ENCODE measurements at places on chromosomes 5 and 9.
A peak's percentile ranks its signal among the peaks of the same experiment; 100 is the strongest.

DNA sequence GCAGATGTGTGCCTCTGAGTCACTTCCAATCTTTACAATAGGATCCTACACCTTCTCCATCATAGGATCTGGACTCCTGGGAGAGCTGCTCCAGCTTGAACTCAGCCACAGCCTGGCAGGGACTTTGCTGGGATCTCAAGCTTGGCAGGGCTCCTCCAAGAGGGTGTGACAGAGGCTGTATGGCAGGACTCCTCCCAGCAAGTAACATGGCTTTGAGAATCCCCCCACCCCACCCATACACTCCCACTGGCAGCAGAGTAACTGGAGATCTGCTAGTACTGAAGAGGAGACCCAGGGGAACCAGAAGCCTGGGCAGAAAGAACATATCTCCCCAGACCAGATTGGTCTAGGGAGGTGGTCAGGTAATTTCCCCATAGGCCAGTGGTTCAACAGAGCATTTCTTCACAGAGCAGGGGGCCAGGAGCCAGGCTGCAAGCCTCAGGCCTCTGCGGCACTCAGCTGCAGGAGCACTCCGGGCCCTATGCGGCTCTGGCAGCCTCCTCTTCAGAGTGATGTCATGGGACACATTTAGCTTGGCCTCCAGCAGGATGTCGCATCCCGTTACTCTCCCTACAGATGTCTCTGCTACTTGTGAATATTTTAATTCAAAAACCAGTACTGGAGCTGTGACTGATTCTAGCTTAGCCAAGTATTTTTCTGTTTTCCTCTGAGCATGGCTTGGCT, 1.7 kb upstream of the ACSL6 start:
- peak; percentile 37 for DNase-seq

- no peak for DNase-seq
Measured at GRCh38 chr5:141846031-141846430, 32.2 kb downstream of the PCDH1 start.

GRCh38 chr5:1131191-1131621, 19.3 kb upstream of the SLC12A7 start:
- DNase-seq = no peak

DNA sequence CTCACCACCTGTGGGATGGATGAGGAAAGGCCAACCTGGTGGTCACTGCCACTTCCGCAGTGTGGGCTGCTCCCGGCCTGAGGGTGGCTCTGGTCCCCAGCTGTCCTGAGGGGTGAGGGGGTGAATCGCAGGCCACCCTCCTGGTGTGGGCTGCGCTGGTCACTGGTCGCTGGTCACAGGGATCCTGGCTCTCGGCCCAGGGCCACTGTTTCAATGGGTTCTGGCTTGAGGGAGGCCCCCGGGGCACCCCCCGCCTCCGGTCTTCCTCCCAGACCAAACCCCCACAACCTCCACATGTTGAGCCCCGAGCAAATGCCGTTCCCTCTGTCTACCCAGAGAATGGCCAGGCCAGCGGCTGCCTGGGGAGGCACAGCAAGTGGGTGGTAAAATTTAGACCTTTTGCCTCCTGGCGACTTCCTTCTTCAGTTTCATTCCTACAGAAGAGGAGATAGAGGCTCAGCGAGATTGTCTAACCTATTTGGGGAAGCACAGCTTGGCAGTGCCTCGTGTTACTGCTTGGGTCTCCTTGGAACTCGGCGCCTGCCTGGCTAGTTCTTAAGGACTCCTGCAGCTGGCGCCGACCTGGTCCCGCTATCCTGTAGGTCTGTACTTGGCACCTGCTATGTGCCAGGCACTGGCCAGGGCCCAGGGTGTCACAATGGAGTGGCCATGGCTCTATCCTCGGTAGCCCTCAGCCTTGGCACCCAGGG, 48.2 kb downstream of the RXRA start:
- DNase-seq = no peak

- no peak for DNase-seq
Measured at GRCh38 chr9:90092508-90092907, 487.7 kb downstream of the GADD45G start.

DNA sequence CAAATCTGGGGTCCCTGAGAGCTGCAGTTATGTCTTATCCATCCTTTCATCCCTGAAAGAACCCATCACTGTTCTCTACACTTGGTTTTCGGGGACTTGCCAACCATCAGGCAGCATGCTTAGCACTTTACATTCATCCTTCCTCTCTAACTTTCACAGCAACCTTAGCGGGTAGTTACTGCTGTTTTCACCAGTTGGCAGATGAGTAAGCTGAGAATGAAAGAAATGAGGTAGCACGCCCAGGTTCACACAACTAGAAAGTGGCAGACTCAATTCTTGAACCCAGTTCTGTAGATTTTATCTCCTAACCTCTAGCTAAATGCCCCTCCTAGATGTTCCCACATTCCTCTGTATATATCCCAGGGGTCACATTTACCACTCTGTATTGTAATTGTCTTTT, 342.0 kb upstream of the WWC1 start:
- no peak for DNase-seq

DNA sequence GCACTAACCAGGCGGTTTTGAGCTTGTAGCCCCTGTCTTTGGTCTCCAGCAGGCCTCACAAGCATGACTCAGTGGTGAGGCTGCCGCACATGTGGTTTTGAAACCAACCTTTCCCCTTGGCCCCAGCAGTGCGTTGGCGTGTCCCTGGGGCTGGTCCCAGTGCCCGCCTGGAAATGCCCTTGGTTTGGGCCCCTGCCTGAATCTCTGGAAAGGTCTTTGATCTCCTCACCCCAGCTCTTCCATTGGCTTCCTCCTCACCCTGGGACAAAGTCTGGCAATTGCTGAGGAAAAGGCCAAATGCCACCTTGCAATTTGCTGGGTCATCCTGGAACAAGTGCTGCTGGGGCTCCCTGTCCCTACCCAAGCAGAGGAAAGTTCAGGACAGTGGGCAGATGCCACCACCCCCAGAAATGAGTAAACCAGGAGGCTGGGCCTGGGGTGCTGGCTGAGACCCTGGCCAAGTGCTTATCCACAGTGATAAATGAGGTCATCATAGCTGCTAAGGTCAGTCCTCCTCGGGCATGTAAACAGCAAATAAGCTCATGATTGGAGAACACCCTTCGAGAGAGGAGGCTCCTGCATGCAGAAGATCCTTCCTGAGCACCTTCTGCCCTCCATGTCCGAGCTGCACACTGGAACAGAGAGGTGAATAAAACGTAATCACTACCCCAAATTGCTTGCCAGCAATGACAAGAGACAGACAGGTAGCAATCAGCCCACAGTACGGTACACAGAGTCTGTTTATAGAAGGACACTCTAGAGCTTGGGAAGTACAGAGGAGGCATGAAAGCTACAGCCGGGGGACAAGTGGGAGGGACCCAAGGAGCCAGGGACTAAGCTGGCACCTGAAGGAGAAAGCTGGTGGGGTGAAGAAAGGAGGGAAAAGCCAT, 98.9 kb upstream of the CPEB4 start:
- DNase-seq = no peak

DNA sequence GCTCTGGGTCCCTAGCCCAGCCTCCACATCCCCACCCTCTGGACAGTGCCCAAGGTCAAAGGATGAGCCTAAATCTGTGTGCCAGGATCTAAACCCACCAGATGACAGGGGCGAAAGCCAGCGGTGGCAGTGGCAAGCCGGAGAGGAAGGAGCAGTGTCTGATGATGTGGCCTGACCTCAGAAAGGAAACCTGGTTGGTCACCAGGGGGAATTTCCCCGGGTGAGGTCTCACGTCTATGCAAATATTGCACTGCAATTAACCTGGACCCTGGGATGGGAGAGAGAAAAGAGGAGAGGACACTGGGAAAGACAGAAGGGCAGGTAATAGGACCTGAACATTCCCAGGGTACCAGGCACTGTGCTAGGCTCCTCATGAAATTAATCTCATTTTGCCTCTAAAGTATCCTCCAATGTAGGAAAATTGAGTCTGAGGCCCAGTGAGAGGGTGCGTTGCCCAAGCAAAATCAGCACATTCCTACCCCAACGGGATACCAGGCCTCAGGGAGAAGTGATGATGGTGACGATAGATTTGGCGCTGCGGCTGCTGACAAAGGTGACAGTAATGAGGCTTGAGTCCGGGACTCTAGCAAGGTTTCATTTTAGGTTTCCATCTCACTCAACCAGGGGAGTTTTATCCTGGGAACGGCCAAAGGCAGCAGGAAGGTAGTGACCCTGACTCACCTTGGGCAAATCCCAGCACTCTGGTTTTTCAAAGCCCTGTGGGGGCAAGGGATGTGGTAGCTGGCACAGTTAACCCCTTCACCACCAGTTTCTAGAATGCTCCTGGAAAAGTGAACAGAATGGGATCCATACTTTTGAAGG, 13.4 kb upstream of the TNIP1 start:
- DNase-seq = peak; percentile 87

- DNase-seq = no peak
Measured at GRCh38 chr5:37836592-37837413, 3.0 kb downstream of the GDNF start.

- DNase-seq = no peak
Measured at GRCh38 chr9:99894826-99895225, 11.6 kb upstream of the STX17 start.

DNA sequence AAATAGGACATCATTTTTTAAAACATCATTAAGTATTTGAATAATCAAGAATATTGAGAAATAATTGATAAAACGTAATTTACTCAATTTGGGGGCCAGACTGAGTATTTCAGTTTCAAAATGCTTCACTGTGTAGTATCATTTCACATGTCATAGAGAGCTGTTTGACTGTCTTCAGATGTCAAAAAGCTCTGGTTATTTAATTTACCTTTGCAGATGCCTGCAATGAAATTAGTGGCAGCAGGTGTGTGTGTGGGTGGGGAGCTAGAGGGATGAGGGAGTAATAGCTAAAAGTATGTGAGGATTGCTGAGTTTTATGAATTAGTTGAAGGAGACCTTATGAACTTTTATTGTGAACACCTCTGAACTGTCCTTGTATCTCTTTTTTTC, 567.2 kb upstream of the MEF2C start:
- DNase-seq = no peak

DNA sequence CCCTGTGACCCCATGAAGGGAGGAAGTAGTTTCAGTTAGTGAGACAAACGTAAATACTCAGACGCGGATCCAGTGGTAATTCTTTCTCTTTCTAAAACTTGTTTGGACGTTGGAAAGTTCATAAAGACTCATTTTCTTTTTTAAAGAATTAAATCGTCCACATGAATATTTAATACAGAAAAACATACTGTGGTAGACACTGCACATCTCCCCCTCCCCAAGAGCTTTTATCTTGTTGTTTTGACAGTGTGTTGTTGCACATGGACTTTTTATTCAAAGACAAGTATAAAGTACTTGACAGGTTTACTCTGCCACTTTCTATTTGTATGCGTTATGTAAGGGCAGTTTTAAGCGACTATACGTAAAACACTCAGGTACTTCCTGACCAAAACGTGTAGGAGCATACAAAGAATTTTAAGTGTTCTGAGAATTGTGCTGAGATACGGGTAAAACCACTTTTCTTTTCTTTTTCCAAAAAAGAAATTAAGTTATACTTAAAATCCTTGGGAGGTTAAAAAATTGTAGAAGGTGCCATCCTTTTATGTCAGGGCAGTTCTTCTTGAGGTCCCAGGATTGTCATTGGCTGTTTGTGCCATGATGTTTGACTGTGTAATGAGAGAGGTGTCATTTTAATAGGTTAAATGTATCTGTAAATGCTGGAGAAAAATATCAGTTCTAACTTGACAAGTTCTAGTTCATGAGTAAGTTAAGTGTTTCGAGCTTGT, 1.3 kb downstream of the NIPBL start:
- no peak for DNase-seq

DNA sequence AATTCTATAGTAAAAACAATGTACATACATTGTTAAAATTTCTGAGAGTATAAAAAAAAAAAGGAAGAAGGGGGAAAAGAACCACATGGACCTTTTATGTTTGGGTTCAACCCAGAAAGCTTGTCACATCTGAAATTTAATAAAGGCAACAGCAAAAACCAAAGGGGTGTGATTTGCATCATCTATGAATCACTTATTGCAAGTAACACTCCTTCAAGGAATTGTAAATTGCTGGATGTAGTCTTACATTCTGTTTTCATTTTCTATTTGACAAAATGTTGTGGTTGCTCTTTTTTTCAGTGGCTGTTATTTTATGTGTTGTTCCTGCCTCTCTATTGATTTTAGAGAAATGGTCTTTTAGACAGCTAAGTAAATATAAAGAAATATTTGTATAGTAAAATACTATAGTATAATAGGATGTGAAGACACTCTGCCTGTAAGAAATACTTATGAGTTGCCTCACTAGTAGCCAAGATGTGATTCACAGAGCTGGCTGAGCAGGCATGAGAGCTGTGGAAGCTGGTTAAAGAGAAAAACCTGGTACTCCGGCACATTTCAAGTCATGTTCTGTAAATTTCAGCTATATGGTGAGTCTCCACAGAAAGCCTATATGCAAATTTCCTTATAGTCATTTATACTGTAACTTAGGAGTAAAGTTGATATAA, 131.1 kb upstream of the CNTLN start:
- DNase-seq = no peak

- DNase-seq = no peak
Measured at GRCh38 chr9:96564217-96564616, 55.4 kb downstream of the CDC14B start.

DNA sequence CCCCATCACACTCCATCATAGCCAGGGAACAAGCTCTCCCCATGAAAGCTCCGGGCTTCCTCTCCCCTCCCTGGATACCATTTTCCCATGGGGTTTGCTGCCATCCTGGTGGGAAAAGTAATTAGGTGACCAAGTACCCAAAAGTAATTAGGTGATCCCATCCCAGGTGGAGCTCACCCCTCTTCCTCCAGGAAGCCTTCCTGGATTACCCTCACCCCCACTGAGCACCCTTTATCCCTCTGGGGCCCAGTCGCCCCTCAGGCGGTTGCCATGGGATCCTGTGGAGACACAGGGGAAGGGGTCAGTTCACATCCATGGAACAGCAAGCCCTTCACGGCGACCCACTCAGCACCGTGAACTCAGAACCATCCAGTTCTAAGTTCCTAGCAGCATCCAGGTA, 74.8 kb upstream of the RAPGEF1 start:
- DNase-seq = no peak

DNA sequence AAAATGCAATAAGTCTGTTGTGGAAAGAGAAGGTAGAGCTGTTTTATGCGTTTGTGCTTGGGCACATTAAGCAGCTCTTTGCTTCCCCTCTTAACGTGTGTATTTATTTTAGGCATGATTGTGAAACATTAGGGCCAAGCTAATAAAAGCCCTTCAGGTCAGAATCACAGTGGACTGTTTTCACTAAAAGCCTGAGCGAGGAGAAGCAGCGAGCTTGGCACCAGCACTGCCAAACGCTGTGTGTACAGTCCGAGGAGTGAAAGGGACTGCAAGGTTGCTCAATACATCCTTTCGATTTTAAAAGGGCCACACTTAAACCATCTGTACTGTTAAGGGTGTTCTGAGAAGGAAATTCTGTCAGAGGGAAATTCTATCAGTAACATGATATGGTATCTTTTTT, 107.2 kb upstream of the CKMT2 start:
- no peak for DNase-seq

DNA sequence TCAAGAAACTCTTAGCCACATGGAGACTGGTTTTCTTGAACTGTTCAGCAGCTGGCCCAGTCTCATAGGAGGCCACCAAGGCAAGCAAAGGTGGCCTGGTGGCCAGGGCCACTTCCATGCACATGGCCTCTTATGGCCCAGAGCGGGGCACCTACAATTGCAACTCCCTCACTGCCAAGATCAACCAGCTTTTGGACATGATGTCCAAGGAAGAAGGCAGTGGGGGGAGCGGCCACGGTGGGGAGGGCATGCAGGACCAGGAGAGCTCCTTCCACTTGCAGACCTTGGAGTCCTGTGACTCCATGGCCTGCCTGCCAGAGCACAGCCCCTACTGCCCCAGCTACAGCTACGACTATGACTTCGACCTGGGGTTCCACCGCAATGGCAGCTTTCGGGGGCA, 398.9 kb upstream of the PTPRD start:
- no peak for DNase-seq
